ENCODE measurements at places on chromosomes 5 and 9.

- no peak for DNase-seq
These were observed 62.8 kb upstream of the LMX1B start for GRCh38 chr9:126550891-126551351.

- DNase-seq = peak; percentile 31
These were observed 1.2 kb downstream of the ASPN start for GRCh38 chr9:92480986-92481633.

DNA sequence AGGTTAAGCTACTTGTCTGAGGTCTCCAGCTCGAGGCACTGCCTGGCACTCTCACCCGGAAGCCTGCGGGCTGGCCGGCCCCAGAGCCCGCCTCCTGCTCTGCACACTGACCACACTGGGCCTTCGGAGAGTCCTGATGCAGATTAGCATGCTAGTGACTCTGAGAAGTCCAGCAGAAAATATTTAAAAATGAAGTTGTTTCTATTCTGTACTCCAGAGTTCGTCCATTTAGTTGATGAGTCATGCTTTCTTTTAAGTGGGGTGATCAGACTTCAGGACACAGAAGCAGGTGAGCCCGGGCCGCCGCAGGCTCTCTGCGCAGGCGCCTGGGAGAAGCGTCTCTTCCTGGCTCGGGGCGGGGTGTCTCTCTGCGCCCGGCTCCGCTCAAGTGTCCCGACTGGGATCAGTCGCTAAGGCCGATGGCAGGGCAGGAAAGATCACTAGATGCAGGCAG is 32.5 kb downstream of the FAM240B start:
- DNase-seq = no peak

DNA sequence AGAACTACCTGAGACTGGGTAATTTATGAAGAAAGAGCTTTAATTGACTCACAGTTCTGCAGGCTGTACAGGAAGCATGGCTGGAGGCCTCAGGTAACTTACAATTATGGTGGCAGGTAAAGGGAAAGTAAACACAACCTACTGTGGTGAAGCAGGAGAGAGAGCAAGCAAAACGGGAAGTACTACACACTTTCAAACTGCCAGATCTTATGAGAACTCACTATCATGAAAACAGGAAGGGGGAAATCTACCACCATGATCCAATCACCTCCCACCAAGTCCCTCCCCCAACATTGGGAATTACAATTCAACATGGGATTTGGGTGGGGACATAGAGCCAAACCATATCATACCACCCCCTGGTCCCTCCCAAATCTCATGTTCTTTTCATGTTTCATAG is 58.7 kb upstream of the GPR151 start:
- DNase-seq = no peak

DNA sequence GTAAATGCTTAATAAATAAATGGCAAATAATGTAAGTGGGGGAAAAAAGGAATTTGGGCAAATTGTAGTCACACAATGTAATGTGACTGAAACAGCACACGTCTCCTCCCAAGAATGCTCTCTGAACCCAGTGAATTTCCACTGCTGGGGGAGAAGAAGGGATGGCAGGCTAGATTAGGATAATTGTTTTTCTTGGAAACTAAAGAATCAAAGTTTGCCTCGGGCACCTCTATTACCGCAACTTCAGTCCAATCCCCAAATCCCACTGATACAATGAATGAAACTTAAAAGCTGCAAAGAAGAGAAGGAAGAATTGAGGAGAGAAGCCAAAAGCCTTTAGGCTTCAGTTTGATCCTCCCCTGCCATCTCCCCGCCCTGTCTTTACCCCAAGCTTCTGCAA is 423.2 kb upstream of the PAPPA start:
- peak; percentile 69 for DNase-seq

- no peak for DNase-seq
These were observed 26.5 kb downstream of the DDX46 start for GRCh38 chr5:134784946-134785620.

DNA sequence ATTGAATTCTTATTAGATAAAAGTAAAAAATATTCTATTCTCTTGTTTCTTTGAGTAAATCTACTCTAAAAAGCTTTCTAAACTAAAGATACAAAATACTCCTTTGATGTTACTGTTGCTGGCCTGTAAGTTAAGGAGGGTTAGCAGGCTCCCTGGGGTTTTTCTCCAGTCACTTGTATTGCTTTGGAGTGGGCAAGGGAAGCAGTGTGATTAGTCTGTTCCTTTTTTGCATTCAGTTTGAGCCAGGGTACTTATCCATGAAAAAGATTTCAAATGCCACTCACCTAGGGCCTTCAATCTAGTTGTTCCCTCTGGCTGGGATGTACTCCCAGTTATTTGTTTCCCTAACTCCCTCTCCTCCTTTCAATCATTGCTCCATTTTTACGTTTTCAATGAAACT is 256.2 kb upstream of the SMC2 start:
- DNase-seq = no peak

GRCh38 chr5:89351222-89351621 is 468.2 kb upstream of the MEF2C start:
- DNase-seq = peak; percentile 80

DNA sequence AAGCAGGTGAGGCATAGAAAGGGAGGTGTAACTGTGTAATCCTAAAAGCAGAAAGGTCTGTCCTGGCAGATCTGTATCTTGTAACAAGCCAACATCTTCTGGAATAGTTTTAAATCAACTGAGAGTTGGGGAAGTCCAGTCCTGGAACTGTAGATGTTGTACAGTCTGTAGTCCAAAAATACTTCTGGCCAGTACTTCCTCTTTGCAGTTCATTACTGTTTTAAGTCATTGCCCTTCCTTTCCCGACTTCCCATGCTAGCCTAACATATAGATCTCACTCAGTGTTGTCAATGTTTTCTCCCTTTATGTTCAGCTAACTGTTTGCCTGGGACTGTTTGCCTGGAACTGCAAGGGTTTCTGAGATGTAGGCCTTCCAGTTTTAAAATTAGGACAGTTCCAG is 168.5 kb upstream of the ISL1 start:
- no peak for DNase-seq

DNA sequence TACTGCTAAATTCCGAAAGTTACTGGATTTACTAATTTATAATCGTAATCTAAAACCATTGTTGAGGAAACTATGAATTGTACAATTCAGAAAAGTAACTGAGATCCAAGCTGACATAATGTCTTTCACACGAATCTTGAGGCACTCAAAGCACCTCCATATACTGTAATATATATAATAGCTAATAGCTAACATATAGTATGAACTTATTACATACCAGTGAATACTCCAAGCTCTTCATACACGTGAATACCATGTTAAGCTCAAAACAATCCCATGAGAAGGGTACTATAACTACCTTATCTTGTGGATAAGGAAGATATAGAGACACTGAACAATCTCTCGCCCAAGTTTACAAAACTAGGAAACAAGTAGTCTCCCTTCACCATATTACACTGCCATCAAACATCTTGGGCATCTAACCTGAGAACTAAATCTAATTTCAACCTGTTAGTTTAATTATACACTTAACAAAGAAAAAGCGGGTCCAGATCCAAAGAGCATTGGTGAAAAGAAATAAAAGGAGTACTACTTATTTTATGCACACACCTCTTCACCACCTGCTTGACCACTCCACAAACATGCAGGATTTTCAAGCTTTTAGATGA is 1.0 kb downstream of the NUDCD2 start:
- no peak for DNase-seq

DNA sequence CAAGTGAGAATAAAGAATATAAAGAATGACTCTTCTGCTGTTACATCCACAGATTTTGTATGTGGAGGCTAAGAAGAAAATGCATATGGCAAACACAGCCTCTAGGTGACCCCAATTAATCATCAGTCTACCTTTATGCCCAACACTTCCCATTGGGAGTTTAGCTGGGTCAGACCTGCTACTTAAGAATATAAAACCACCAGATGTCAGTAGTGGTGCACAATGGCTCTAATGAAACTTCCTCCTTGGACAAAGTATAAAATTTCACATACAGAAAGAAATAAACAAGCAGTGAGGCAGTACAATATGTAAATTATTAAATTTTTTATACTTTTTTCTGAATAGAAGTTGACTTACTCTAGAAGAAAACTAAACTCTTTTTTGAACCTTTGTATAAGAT is 539.9 kb downstream of the BRINP1 start:
- peak; percentile 13 for DNase-seq

GRCh38 chr5:121819682-121820261 is 31.9 kb upstream of the FTMT start:
- no peak for DNase-seq

DNA sequence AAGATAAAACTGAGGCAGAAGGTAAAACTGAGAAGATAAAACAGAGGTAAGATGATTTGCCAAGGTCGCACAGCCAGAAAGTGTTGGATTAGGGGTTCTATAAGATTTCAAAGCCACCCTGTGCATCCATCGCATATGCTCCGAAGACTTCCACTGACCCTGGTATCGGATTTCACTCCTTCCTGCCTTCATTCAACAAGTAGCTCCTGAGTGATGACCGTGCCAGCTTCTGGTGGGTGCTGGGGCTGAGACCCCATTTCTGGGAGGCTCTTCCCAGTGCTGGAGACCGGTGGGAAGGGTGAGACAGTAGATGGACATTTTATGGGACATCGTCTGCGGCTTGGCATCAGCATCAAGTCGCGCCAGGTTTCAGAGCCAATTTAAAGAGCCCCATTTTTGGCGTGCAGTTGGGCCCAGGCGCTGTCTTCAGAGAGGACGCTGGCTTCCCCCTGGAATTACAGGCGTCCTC is 53.7 kb upstream of the DAB2IP start:
- no peak for DNase-seq

- DNase-seq = no peak
These were observed 188.8 kb upstream of the ACTBL2 start for GRCh38 chr5:57671371-57671770.

DNA sequence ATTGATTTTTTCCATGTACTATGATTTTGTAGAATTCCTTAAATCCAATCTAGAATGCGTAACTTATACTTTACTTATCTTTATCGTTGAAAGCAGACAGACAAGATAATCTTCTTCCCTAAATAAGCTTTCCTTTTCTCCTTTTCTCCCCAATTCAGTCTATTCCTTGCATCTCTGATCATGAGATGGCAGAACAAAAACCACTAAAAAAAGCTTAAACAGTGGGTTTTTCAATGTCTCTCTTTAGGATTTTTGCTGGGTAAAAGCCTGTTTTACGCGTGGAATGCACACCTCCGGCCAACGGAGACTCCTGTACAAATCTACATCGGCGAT is 755 bp downstream of the CDKN2B start:
- DNase-seq = no peak

DNA sequence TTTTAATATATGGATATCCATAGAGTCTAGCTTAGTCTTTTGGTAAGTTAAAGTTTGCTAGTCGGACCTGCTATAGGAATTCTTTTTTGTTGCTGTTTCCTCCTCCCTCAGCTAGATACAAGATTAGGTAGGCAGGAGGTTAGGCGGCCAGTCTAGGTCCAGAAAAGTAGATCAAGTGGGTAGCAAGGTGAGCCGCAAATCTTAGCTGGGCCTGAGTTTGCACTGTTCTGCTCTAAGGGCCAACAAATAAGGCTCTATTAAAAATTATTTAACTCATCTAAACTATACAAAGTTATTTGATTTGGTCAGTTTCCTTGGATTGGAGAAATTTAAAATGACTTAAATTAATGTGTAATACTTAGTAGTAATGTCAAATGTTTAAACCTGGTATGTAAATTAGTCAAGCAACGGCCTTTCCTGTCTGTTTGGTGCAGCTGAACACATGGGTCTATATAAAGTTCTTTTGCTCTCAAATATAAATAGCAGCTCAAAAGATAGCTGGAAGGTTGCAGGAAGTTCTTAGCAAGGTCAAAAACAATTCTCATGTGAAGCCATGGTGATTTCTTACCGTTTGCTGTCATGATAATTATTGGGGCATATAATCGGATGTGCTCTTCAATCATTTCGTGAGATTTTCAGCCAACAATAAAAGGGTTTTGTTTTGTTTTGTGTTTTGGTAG is 72.0 kb downstream of the PRKACG start:
- DNase-seq = no peak

DNA sequence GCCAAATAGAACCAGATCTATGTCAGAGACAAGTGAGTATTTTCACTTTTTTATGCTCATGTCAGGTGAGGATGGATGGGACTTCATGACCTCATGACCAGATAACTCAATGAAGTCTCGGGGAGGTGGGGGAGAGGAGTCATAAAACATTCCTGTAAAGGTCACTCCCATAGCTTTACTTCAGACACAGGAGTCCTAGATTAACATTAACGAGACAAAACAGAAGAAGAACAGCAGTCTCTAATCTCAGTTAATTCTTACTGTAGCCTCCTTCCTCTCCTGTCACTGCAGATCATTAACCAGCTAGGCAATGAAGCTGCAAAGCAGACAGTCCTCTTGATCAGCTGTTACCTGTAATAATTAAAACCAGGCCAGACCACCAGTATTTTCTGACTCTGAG is 11.2 kb downstream of the CRHBP start:
- no peak for DNase-seq

GRCh38 chr5:124128867-124129266 is 616.9 kb downstream of the CSNK1G3 start:
- no peak for DNase-seq

GRCh38 chr5:139016186-139016585 is 141.1 kb upstream of the LRRTM2 start:
- DNase-seq = no peak

DNA sequence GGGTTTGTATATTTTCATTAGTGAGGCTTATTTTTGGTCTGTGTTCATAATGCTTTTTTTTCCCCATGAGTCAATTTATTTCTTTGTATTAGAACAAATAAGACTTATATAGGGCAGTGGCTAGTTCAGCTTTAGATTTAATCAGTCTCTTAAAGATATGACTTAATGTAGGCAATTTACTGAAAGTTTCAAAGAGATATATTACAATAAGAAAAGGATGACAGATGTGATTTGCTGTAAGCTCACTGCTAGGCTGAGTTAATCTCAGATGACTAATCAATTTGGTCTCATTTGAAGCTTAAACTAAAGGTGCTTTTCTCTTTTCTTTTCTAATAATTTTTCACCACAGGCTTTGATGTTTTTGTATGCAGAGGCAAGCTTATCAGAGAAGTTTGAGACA is 291.8 kb upstream of the DAP start:
- DNase-seq = no peak

GRCh38 chr5:51632793-51633192 is 249.5 kb downstream of the ISL1 start:
- DNase-seq = no peak

- DNase-seq = peak; percentile 36
These were observed at the start of gene PRXL2C for GRCh38 chr9:96655198-96655851. PRXL2C (minus strand) TSS chr9:96655317; CDS start chr9:96655281, 36 bp downstream.

DNA sequence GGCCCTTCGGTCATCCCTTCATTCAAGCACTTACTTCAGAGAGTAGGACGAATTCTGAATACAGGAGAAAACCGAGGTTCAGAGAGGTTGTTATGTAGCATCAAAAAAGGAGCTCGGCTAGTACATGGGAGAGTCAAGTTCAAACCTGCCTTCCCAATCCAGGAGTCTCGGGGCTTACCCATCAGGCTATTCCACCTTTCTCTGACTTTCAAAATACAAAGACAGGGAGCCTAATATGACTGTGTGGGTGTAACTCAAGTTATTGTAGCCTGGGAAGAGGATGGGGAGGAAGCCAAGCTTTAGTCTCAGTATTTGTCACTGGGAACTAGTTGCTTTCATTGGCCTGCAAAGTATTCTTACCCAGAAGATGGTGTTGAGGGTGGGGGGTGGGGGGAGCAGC is 274.8 kb upstream of the PANK3 start:
- no peak for DNase-seq

Data from fibroblast of skin of scalp (primary cell).